ENCODE measurements at places on chromosomes 13 and 19. TPM values are rescaled to one million over a fixed set of nuclear protein-coding genes. Genes with fewer than 3 reads are reported as not detected.

CBY2 gene
- polyA plus RNA-seq, result 2.2 TPM

CEBPG gene
- 139 TPM for polyA plus RNA-seq

CYP2A7 gene
- polyA plus RNA-seq, result not detected

ZNF317 gene
- polyA plus RNA-seq, result 42.7 TPM

HPN gene
- 3.9 TPM for polyA plus RNA-seq

NCAN gene
- 37.8 TPM for polyA plus RNA-seq

NLRP7 gene
- not detected for polyA plus RNA-seq

CLC gene
- polyA plus RNA-seq, result not detected

HCN2 gene
- polyA plus RNA-seq, result 69.0 TPM

MAG gene
- polyA plus RNA-seq, result 311 TPM

ACER1 gene
- not detected for polyA plus RNA-seq

GJB6 gene
- 15.4 TPM for polyA plus RNA-seq

Measured in brain (organoid and tissue), 16 donors.